ENCODE measurements at places on chromosomes 11 and 22. TPM values are rescaled to one million over a fixed set of nuclear protein-coding genes. Genes with fewer than 3 reads are reported as not detected.
A peak's percentile ranks its signal among the peaks of the same experiment; 100 is the strongest.

The CHRDL2 gene
- not detected for total RNA-seq

The USP2 gene
- total RNA-seq = 7.2 TPM

The MMP12 gene
- not detected for total RNA-seq

The GAS2 gene
- total RNA-seq = 85.1 TPM

The MS4A2 gene
- not detected for total RNA-seq

The PANX3 gene
- total RNA-seq = not detected

The AQP11 gene
- total RNA-seq = 15.3 TPM

The NLRP10 gene
- total RNA-seq = not detected

The ZFPL1 gene
- 32.2 TPM for total RNA-seq

The LAYN gene
- total RNA-seq = not detected

The FIBIN gene
- total RNA-seq = not detected

The SYT8 gene
- total RNA-seq = 0.60 TPM

The LDHAL6A gene
- total RNA-seq = not detected

The FAM76B gene
- total RNA-seq = 24.2 TPM

The ASCL2 gene
- not detected for total RNA-seq

- DNase-seq = no peak
Measured at GRCh38 chr22:47423266-47423665, 660.8 kb downstream of the TBC1D22A start.

DNA sequence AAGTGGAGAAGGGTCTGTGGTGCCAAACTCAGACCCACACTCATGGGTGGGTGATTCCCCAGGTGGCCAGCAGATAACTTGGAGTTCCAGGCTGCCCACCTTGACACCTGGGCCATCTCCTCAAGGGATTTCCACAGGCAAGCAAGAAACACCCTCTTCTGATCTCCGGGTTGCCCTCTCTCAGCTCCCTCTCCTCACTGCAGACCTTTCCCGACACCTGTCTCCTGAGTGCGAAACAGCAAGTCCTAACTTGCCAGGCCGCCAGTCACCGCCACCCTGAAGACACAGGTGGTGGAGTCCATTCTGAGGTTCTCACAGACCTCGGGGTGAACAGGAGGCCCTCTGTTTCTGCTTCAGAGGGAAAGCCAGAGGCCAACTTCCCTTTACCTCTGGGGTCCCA lies 16.6 kb downstream of the GALNT18 start:
- DNase-seq = no peak

DNA sequence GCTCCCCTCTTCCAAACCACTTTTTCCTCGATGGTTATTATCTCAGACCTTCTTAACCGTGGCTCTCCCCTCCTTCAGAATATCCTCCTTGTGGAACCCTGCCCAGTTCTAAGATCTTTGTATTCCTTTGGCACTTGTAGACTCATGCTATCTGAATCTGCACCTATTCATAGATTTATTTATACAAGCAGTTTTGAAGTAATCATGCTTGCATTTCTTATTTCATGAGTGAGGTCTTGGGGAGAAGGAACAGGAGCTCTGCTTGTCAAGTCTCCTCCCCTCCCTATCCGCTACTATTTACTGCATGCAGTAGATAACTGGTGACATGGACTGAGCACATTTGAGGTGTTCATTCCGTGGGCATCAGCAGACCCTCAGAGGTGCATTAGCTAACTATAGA lies 5.4 kb upstream of the MADD start:
- DNase-seq = no peak

DNA sequence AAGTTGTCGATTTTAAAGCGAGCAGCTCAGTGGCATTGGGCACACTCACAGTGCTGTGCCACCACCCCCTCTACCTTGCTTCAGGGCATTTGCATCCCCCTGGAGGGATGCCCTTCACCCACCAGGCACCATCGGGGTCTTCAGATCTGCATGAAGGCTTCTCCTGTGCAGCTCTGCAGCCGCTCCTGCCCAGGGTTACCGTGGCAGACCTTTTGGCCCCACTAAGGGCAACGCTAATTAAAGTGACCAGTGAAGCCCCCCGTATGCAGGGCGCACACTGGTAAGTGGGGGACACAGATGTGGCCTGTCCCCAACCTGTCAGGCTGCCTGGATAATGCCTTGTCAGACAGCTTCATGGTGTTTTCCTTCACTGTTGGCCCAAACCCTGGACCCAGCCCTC lies 1117.7 kb downstream of the BRD1 start:
- DNase-seq = no peak

DNA sequence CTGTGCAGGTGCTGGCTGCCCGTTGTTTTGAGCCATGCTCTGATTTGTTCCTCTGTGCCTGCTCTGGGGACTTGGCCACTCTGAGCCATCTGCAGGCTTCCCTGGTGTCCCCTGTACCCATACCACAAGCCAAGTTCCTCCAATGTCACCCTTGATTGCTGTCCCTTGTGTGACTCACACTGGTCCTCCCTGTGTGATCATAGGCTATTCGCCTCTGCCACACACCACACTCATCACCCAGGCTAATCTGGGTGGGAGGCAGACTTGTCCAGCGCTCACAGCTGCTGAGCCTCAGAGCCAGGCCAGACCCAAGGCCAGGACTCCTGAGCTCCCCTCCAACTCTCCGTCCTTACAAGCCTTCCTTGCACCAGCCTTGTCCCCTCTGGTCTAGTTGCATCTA lies 31.7 kb downstream of the IGF2 start:
- no peak for DNase-seq

DNA sequence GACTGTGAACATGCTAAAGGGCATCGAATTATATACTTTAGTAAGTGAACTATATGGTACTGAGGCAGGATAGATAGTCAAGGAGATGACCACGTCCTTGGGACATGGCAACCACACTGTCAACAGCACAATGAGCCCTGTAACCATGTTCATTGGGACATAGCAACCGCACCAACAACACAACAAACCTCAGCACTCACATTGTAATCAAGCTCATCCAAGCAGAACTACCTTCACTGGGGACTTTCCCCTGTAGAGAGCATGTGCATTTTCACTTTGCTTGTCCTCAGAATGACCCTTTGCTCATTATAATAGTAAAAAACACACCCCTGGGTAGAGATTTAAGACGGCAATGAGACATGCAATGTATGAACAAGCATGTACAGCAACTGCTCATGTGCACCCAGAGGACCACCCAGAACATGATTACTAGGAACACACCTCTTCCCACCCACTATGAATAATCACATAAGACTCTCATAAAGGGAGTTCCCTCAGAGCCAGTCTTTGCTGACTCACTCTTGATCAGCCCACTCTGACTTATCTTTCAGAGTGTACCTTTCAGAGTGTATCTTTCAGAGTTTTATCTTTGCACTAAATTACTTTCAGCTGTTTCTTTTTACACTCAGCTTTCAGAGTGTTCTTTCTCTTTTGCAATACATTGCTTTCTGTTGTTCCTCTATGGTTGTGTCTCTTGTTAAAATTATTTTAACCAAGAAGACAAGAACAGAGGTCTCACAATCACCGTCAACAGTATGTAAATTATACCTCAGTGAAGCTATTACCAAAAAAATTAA lies 4.1 kb upstream of the PLAAT2 start:
- DNase-seq = peak; percentile 32

GRCh38 chr11:118697346-118697745 lies 17.9 kb upstream of the TREH start:
- no peak for DNase-seq

DNA sequence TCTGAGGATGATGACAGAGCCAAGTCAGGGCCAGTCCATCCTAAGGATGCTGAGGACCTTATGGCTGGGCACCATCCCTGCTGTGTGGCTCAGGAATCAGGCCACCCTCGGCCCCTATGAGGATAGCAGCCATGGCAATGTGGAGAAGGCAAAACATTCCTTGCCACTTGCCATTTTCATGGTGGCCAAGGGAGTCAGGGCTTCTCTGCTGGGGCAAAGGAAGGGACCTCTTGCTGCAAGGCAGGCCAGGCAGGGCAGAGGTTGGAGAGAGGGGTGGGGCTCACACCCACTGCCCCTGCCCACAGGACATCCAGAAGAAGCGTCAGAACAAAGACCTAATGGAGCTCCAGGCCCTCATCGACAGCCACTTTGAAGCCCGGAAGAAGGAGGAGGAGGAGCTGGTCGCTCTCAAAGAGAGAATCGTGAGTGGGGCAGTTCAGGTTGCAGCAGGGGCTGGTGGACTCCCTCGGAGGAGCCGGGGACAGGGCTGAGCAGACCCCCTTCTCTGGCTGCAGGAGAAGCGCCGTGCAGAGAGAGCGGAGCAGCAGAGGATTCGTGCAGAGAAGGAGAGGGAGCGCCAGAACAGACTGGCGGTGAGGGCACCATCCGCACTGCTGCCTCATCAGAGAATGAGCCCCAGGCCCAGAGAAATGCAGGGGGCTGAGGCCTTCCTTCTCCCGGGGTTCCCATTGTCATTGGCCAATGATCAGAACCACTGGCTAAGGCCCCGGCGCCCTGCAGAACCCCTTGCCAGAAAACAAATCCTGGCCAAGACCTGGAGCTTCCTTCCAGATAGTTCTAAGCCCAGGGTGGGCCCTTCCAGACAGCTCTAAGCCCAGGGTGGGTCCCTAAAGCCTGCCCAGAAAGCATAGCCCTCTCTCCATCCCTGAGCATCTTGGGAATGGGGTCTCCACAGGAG lies 13.5 kb upstream of the MRPL23 start:
- DNase-seq = no peak

DNA sequence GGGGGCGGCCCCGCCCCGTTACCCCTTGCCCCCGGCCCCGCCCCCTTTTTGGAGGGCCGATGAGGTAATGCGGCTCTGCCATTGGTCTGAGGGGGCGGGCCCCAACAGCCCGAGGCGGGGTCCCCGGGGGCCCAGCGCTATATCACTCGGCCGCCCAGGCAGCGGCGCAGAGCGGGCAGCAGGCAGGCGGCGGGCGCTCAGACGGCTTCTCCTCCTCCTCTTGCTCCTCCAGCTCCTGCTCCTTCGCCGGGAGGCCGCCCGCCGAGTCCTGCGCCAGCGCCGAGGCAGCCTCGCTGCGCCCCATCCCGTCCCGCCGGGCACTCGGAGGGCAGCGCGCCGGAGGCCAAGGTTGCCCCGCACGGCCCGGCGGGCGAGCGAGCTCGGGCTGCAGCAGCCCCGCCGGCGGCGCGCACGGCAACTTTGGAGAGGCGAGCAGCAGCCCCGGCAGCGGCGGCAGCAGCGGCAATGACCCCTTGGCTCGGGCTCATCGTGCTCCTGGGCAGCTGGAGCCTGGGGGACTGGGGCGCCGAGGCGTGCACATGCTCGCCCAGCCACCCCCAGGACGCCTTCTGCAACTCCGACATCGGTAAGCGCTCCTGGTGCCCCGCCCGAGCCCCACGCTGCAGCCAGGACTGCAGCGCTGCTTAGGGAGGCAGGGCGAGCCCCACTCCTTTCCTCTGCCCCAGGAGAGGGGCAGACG lies at the start of gene TIMP3:
Gene TIMP3 (plus strand): TSS at position 169 of the 700 bp plus-strand sequence. CDS start 297 bp downstream, at position 466.
- DNase-seq = no peak

GRCh38 chr22:48004038-48004437 lies 1241.6 kb downstream of the TBC1D22A start:
- no peak for DNase-seq

- DNase-seq = peak; percentile 36
Measured at GRCh38 chr11:18853086-18853720, 61.6 kb upstream of the PTPN5 start.

- DNase-seq = no peak
Measured at GRCh38 chr11:62879235-62879978, 1.3 kb upstream of the SLC3A2 start.

DNA sequence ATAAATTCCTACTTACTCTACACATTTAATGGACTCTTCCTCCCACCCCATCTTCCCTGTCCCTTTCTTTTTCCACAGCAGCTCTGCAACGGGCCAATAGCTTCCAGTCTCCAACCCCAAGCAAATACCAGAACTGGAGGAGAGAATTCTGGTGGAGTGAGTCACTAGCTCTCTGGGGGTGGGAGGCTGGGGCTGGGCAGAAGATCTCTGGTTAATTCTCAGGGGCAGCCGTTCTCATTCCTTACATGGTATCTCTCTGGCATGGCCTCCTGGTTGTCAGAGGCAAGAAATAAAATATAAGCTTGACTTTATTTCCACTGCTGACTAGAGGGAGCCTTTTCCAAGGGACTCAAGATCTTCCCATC lies 90.4 kb upstream of the PARVA start:
- peak; percentile 36 for DNase-seq

GRCh38 chr11:59205648-59206047 lies 7.1 kb downstream of the MPEG1 start:
- no peak for DNase-seq

DNA sequence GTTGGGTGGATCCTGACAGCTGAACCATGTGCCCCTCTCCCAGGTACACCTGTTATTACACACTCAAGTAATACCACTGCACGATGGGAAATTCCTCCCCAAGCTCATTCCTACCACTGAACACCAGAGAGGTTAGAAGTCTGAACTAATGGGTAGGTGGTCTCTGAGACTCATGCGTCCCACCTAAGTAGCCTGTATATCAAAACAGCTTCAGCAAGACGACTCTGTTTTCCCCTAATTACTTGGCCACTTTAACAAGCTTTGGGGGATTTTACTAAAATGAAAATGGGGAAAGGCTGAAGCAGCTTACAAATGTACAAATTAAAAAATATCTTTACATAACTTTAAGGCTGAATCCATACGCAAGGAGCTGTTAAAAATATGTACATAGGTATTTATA lies 29.4 kb downstream of the LGR4 start:
- DNase-seq = no peak

DNA sequence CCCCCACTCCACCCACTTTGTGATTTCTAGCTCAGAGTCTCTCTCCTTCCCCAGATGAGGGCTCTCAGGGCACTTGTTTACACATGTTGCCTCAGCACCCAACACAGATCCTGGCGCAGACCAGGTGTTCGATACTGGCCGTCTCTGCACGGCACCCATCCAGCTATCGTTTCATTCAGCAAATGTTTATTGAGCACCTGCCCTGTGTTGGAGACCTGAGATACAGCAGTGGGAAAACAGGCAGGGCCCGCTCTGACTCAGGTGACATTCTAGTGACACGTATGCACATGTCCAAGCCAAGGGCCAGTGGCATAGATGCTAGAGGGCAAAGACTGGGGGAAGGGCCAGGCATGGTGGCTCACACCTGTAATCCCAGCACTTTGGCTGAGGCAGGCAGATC lies 71.9 kb downstream of the NFAM1 start:
- no peak for DNase-seq

- no peak for DNase-seq
Measured at GRCh38 chr22:28344918-28345703, 334.5 kb downstream of the TTC28 start.

DNA sequence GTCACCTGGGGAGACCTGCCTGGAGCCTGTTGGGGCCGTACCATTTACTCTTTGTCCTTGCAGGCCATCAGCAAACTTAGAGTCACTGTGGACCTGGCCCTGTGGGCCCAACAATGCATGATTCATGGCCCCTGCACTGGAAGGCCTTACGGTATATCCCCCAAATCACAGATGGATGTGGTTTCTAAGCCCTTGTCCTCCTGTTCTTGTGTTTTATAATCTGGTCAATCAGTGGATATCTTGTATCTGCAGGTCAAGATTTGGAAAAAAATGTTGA lies 6.2 kb downstream of the TSKU start:
- no peak for DNase-seq

GRCh38 chr11:3127706-3128355 lies 37.3 kb downstream of the OSBPL5 start:
- no peak for DNase-seq

DNA sequence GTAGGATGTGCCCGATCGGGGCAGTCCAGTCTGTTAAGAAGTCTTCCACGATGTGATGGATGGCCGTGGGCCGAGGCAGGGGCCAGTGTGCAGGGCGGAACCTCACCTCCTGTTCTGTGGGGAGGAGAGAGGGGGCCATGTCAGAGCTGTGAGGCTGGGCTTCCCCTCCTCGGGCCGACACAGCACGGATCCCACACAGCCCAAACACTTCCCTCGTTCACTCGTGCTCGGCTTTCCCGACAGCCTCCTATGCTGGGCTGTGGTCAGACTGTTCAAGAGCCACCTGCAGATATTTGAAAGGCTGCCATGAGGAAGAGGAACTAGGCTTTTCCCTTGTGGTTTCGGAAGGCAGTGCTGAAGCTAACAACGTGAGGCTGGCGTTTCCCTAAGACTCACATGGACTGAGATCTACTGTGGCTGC lies 12.3 kb upstream of the TXN2 start:
- DNase-seq = no peak

Measured in HepG2 (cell line).